ENCODE measurements at places on chromosomes 4 and X.
A peak's percentile ranks its signal among the peaks of the same experiment; 100 is the strongest.

DNA sequence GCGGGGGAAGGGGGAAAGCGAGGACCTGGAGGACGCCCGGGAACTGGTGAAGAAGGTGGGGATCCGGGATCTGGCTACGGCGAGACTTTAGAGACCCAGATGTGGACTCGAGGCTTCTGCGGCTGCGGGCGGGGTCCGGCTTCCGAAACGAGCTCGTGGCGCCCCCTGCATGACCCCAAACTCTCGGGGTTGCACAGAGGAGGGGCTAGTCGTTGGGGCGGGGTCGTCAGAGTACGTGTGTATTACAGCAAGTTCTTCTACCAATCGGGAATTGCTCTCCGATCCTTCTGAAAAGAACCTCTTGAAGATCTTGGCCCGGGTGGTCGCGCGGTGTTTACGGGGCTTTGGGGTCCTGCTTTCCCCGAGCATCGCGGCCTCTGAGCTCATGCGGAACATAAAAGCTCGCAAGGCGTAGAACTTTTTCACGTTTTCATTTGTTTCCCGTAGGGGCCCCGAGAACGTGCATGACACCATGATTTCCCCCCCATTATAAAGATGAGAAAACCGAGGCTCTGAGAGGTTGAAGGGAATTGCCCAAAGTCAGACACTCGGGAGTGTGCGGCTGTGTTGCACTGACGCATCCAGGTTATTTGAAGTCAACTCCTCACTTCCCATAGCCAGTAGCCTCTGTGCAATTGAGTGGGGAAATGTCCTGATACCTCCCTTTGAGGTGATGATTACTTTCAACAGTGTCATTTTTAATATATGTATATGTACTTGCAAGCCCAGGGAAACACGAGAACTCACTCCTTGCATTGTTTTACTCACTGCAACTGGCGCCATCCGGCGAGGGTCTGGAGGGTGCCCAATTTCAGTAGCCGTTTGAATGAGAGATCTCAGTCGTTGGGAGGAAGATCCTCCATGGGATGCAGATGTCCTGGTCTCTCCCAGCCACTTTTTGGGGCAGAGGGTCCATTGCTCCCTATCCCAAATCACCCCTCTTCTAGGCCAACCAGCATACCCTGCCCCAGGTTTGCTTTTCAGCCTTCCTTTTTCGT lies at the start of gene BEND4:
Gene BEND4, minus strand, starts transcription at position 149 of the 998 bp plus-strand sequence. CDS start 512 bp downstream, outside the sequence.
- DNase-seq: no peak

DNA sequence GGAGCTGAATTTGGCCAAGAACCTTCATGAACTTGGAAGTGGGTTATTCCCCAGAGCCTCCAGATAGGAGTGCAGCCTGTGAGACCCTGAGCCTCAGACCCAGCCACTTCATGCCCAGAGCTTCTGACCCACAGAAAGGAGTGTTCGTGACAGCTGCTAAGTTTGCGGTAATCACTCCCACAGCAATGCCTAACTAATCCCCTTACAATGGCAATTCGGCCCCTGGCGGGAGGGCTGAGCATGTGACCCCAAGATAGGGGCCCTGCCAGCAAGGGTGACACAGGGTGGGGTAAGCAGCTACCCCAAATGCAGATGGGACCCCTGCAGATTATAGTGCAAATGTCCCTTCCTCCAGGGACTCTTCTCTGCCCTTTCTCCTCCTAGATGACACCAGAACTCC lies 22.5 kb downstream of the PNMA6E start:
- DNase-seq: no peak

DNA sequence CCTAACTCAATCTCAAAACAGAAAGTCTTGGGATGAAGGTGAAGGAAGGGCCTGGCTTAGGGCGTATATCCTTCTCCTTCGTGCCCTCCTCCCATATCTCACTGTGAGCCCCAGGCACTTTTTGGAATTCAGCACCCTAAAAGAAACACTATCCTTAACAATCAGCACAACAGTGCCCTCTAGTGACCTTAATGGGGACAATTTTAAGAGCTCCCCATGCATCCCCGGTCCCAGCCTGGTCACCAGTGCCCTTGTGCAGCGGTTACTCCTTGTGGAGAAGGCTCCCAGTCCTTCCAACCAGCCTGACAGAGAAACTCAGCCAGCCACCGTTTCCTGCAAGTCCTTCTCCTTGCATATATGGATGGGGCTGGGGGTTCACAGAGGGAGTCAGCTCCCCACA lies 4.2 kb downstream of the PAK3 start:
- DNase-seq: peak; percentile 29

- DNase-seq: no peak
These were observed 7.3 kb upstream of the SEL1L3 start for GRCh38 chr4:25870081-25870480.

- no peak for DNase-seq
These were observed 149.8 kb upstream of the RASGEF1B start for GRCh38 chr4:81621490-81621889.

DNA sequence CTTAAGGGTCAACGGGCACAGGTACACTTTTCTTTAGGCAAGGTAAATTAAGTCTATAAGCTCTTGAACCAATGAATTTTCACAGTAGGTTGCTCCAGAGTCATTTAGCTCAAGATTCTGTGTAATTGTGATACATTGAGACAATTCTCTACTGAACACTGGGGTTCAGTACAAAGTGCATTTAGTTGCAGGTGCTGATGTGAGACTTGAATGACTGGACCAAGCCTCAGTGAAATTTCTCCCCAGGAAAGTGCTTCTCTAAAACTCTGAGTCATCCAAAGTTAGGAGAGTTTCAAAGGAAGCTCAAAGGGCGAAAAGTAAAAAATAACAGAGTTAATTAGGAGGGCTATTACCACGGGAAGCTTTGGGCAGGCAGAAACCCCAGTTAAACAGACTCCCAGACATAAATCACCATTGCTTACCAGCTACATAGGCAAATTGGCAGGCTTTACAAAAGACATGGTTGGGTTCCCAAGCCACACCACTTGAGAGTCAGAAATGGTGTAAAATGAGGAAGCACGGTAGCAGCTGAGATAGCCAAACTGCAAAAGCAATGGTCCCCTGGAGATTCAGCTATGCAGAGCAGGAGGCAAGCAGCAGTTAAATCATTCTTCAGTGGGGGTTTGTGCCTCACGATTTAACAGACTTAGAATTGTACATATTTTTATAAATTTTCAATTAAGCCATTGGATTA lies 202.6 kb downstream of the PCDH19 start:
- DNase-seq: no peak

DNA sequence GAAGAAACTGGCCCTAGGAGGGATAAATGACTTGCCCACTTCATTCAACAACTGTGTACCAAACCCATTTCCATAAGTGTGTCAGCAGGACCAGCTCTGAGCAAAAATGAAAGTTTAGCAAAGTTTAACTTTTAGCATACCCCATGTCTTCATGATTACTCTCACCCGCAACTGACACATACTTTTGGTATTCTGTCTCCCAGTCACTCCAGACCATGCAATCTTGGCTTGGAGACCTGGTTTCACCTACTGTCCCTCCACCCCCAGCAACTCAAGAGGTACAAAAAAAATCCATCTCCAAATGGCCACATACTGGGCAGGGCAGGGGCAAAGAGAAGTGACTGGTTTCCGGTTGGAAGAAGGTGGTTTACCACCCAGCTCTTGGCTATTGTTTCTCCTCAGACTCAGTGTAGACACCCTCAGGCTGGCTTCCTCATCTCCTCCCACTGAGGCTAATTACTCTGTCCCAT lies 79.8 kb downstream of the RLIM start:
- no peak for DNase-seq

DNA sequence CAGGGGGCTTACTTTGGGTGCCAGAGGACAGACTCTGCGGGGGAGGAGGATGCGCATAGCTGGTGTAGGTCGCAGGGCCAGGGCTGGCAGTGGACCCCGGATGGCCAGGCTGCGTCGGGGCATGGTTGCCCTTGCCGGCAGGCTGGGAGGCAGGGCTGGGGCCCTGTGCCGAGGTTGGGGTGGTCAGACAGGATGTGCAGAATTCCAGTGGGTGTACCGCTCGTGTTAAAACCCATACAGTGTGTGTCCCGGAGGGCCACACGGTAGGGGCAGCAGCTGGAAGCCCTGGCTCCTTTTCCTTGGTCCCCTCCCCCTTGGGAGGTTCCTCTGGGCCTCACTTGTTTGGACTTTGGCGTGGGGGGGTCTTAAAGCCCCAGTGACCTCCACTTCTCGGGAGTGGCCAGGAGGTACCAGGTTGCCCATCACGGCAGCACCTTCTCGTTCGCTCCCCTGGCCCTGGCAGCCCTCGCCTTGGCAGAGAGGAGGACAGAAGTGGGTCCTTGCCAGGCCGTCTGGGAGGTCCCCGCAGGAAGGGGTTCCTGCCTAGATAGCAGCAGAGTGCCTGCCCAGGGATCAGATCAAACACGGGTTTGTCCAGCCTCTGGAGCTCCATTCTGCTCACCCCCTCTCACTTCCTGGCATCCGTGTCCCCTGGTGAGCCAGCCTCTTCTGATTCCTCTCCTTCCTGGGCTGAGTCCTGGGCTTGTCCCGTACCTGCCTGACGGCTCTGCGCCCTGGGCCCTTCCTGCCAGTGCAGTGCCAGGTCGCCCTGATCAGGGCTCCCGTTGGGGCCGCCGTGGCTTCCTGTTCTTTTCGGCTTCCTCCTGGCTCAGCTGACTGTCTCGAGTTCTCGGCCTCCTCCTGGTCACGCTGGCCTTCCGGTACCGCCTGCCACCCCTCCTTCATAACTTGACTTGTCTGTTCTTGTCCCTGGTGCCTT lies 56.7 kb upstream of the HGFAC start:
- no peak for DNase-seq

DNA sequence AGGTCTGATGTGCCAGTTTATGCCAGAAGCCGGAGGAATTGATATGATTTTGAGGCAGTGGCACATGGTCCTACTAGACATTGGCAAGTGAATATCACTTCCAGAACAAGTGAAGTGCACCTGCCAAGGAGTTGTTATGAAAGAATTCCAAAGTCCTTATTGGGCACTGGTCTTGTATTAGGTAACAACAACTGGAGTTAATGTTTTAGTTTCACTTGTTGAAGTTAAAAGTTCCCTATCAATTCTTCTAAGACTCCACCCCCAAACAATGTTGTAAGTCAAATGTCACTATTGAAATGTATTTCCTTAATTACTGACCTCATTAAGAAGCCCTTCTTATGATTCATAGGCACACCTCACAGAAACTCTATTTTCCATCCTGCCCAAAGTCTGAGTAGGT lies 3.1 kb downstream of the TET2 start:
- no peak for DNase-seq

DNA sequence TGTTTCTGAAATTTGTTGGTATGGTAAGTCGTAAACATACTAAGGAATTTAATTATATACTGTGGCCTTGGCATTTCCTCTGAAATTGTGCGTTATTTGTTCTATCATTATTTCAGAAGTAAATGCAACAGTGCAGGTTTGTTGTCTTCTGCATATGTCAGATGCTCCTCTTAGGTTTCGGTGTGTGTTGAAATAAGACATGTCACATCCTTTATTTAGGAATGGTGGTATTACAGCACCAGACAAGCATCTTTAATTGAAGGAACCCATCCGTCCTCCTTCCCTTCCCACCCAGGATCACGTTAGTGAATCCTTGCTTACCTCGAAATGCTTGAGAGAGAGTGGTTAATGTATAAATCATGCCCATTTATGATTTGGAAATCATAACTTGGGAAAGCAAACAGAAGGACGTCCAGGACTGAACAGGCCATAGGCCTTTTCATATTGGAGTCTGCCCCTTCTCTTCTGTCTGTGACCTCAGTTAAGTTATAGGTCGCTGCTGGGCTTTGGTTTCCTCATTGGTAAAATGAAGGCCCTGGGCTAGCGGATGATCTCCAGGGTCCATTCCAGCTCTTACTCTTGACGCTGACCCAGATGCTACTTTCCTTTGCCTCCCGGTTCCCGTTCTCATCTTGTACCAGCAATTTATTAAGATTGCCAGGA lies 134.1 kb downstream of the KLHL8 start:
- no peak for DNase-seq

- no peak for DNase-seq
These were observed 36.7 kb downstream of the LANCL3 start for GRCh38 chrX:37608156-37608555.

GRCh38 chr4:57234252-57234775 lies 124.1 kb upstream of the IGFBP7 start:
- DNase-seq: no peak

GRCh38 chrX:105483011-105483410 lies 262.5 kb upstream of the TEX13A start:
- DNase-seq: no peak

DNA sequence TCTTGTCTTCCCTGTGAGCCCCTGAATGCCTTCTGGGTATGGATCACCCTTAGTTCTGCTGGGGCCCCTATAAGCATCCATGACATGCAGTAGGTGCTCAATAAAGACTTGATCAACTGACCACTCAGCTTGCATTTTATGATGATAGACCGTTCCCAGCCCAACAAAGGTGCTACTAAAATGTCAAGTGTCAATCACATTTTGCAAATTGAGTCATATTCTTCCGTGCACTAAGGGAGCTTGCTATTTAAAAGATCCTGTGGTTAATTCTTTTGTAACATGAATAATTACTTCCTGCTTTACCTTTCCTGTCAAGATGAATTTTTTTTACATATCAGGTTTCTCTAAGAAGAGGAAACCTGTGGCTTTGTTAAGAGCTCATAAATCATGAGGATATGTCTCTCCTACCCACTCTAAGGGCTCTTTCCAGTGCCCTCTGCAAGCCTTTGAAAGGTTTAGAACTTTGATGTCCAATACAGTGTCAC lies 47.6 kb downstream of the SH3KBP1 start:
- DNase-seq: no peak

GRCh38 chr4:98630737-98631454 lies 27.5 kb downstream of the TSPAN5 start:
- DNase-seq: no peak

DNA sequence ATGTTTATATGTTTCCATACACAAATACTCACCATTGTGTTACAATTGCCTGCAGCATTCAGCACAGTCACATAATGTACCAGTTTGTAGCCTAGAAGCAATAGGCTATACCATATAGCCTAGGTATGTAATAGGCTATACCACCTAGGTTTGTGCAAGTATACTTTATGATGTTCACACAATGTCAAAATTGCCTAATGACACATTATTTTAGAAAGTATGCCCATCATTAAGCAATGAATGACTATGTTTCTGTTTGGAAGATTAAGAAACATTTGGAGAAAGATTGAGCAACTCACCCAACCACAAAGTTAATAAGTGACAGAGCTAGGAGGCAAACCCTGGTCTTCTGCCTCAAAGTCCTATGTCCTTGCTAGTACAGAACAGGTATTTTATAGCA lies 96.8 kb upstream of the GRIA3 start:
- DNase-seq: no peak

GRCh38 chrX:148913971-148914370 lies 413.6 kb downstream of the AFF2 start:
- no peak for DNase-seq

DNA sequence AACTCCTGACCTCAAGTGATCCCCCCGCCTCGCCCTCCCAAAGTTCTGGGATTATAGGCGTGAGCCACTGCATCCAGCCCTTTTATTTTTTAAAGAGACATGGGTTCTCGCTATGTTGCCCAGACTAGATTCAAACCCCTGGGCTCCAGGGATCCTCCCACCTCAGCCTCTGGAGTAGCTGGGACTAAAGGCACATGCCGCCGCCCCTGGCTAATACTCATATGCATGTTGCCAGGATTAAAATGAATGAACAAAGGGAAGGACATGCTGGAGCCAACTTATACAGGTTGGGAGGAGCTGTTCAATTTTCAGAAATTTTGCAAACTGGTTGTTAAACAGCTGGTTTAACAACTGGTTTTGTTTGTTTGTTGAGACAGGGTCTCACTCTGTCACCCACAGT lies 1.4 kb upstream of the FTSJ1 start:
- no peak for DNase-seq
